Stimulated activated CD8-positive, alpha-beta memory T cell treated with anti-CD3 and anti-CD28 coated beads, Interleukin-7, amount 100 ng/mL, for 1 hour (primary cell): ENCODE measurements at places on chromosomes 5 and 9.

DNA sequence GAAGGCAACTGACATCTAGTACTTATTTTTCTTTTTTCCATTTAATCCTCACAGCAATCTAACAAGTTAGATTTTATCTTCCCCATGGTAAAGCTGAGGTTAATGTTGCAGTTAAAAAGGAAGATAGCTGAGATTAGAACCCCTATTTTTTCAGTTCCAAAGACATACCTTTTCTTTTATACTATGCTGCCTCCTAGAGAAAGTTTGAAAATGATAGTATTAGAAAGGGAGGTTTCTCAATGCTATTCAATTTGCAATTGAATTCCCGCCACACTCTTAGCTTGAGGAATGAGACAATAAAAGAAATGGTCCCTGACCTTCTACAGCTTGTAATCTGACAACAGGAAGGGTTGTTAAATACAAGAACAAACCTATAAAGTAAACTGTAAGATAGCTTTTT, 195.9 kb upstream of the TRIM32 start:
- DNase-seq = no peak

DNA sequence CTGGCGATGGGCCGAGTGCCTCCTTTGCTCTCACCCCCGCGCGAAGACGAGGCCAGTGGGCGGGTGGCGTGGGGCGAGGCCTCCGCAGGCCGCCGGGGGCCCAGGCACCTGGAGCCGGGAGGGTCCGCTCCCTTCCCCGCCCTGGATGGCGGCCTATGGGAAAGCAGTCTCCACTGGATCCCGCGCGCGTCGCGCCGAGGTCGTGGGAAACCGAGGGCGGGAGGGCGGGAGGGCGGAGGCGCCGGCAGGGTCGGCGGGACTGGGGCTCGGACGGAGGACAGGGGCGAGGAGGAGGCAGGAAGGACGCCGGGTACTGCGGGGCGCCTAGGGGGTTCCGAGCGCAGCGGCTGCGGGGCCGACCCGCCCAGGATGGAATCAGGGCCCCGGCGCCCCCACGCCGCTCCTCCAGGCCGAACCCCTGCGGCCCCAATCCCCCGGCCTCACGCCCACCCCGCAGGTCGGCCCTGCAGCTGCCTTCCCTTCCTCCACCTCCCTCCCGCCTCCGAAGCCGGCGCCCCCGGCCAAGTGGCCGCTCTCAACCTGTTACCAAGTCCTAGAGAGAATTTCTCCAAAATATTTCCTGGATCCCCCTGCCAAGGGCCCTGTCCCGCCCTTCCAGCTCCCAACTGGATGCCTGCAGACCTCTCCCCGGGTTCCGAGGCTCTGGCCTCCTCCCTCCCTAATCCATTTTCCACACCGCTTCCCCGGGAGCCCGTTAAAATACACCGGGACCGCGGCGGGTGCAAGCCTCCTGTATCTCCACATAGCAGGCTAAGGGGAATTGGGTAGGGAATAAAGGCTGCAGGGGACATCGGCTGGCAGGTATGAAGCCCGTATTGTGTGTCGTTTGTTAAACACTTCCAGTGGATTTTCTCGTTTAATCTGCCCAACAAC, 146.3 kb downstream of the ERCC6L2 start:
- DNase-seq = no peak

GRCh38 chr5:159097784-159098602, 1.7 kb downstream of the EBF1 start:
- DNase-seq = no peak

- no peak for DNase-seq
Measured at GRCh38 chr5:138762110-138762509, 8.9 kb downstream of the CTNNA1 start.

GRCh38 chr5:136032564-136032963, 3.8 kb downstream of the TGFBI start:
- no peak for DNase-seq
